ENCODE measurements at places on chromosomes 6 and 20.

- no peak for DNase-seq
Measured at GRCh38 chr6:170212956-170213636, 77.8 kb downstream of the DLL1 start.

GRCh38 chr6:11439017-11439420 is 98.5 kb upstream of the TMEM170B start:
- no peak for DNase-seq

GRCh38 chr20:37204056-37204455 is 24.7 kb upstream of the MROH8 start:
- no peak for DNase-seq

DNA sequence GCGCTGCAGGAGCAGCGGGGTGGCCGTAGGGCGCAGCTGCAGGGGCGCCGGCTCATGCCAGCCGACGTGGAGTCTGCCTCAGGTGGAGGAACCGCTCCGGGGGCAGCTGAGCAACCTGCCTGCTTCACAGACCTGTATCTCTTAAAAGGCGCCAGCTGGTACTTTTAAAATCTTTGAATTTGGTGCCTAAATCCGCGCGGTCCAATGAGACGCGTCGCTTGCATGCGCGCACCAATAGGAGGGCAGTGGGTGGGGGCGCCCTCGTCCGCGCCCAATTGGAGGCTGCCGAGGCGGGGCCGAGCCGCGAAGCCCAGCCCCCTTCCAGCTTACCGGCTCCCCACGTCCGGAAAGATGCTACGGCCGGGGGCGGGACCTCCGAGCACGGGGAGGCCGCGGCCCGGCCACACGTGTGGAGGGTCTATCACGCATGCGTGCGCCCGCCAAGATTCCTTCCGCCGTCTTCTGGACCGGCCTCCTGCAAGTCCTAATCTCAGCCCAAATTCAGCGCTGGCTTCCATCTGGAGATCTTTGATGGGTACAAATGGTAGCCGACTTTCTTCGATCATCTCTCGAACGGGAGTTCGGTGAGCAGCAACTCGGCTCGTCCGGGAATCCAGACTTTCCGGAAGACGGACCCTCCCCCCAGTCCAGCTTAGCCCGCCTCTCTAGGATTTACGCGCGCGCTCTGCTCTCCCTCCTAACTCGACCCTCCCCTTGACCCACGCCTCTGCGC is at the start of gene FBXO5:
Gene FBXO5 (minus strand): TSS at position 138 of the 733 bp plus-strand sequence. CDS start 82 bp downstream, at position 56.
- peak; percentile 98 for DNase-seq

- DNase-seq: no peak
Measured at GRCh38 chr6:37283268-37283667, 25.3 kb upstream of the TMEM217 start.

DNA sequence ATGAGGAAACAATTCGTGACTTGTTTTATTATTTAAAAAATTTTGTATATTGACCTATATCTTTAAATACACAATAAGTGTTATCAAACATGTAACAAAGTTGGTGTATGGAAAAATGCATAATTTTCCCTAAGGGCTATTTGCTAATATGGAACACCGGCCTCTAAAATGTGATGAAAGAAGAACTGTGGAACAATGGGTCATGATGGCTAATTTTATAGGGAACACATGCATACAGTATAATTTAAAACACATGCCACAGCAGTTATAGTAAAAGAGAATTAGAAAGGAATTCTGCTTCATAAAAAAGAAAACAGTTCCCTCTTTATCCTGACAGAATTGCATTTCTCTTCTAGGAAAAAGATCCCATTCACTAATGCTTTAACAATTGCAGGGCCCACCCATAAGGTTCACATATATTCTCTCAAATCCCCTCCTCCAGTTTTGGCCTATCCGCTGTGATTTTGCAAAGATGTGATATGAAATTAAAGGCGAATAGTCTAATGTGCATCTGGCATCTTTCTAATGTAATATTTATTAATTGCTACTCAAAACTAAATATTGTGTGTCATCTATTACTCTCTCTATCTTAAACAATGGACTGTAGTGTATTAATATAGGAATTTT is 628.1 kb upstream of the CITED2 start:
- no peak for DNase-seq

GRCh38 chr20:14331646-14332045 is 5.8 kb downstream of the FLRT3 start:
- no peak for DNase-seq

GRCh38 chr6:10415617-10416480 is 975 bp upstream of the TFAP2A start:
- no peak for DNase-seq

- no peak for DNase-seq
Measured at GRCh38 chr6:166612471-166612881, 14.6 kb downstream of the RPS6KA2 start.

GRCh38 chr6:41850861-41851260 is 44.3 kb downstream of the USP49 start:
- DNase-seq: no peak

GRCh38 chr6:48736501-48737206 is 625.7 kb upstream of the PTCHD4 start:
- no peak for DNase-seq

DNA sequence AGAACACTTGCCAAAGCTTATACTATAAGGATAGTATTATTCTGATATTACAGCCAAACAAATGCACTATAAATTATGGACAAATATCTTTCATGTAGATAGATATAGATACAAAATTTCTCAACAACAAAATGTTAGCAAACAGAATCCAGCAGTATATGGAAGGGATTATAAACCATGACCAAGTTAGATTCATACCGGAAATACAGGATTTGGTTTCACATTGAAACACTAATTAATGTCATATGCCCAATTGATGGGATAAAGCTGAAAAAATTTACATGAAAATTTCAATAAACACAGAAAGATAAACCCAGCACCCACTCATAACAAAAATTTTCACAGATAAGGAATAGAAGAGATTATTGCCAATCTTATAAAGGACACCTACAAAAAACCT is 770.3 kb upstream of the SLC35B3 start:
- DNase-seq: no peak

GRCh38 chr20:59259946-59260345 is 40.5 kb upstream of the EDN3 start:
- no peak for DNase-seq

GRCh38 chr20:56689318-56689717 is 60.2 kb downstream of the TFAP2C start:
- DNase-seq: no peak

DNA sequence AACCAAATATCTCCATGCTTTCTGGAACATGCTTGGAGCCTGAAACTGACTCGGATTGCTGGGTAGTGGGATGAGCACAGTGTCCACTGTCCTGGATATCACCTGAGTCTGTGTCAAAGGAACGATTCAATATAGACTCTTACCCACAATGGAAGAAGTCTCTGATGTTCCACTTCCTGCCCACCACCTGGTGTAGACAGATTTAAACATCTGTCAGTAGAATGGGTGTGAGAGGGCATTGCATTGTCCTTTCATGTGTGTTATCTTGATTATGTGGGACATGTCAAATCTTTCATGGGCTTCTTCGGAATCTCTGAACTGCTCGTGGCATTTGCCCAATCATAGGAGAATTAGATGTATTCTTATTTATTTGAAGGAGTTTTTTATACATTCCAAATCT is 20.8 kb downstream of the ULBP3 start:
- DNase-seq: no peak

DNA sequence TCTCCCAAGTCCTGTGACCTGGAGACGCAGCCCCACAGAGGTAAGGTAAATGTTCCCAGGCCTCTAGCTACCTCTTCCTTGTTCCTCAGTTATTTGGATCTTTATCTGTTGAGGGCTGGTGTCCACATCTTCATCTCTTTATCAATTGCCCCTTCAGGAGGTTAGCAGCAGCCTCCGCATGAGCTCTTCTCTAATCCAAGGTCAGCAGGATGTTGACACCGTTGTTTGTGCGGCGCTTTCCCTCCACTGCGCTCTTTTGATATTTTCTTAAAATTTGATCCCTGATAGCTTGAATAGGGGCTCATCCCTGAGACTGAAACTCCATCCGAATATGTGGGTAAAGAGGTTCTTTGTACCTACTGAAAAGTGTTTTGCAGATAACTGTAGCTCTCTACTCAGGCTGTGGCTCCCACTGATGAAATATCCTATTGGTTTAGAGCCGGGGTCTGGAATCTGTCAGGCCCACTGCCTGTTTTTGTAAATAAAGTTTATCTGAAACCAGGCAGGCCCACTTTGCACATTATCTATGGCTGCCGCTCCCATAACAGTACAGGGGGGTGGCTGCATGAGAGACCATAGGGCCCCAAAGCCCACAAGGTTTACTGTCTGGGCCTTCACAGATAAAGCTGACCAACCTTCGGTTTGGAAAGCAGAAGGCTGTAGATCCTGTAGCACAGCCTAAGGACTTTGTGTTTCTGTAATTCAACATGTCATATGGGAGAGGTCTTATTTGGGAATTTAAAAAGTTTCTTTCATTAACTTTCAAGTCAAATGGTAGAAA is 362.6 kb downstream of the QKI start:
- no peak for DNase-seq

DNA sequence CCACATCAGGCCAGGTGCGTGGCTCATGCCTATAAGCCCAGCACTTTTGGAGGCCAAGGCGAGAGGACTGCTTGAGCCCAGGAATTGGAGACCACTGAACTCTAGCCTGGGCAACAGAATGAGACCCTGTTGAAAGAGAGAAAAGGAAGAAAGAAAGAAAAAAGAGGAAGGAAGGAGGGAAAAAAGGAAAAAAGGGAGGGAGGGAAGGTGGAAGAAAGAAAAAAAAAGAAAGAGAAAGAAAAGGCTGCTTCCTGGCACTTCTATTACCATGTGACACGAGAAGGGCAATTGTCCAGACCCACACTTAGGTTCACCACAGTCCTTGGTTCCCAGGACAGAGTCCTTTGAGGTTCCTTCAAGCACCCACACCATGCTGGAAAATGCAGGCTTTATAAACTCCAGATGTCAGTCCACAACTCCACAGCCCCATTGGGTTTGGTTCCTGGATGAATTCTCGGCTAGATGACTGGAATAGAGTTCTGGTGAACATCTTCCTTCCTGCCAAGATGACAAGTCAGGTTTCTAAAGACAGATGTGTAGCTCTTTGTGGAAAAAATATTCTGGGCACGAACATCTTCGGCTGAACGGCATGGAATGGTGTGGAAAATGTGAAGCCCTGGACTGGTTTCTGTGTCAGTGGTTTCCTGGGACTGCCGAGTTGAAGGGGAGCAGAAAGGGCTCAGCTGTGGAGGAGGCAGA is 32.5 kb downstream of the NT5E start:
- DNase-seq: no peak

- DNase-seq: no peak
Measured at GRCh38 chr6:149694921-149695320, 23.0 kb downstream of the LATS1 start.

DNA sequence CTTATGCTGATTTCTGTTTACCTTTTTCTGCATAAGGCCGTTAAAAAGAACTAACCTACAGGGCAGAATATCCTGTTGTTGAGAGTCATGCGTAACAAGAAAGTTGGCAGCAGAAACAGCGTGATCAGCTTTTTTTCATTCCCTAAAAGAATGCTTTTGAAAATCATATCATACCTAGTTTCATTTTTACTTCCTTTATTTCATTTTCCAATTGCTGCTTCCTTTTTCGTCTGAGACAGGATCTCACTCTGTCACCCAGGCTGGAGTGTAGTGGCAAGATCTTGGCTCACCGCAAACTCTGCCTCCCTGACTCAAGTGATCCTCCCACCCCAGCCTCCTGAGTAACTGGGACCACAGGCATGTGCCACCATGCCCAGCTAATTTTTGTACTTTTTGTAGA is 4.1 kb downstream of the CALHM6 start:
- no peak for DNase-seq

Measured in activated T-helper 1 cell treated with anti-CD3 and anti-CD28 coated beads, Interleukin-12 subunit alpha, Interleukin-12 subunit beta, Interleukin-2, Interleukin-4 antibody, amounts not matched to agents 30 ng/mL and 10 ng/mL and 1 ng/mL, durations not matched to agents 14 hours and 24 hours and 36 hours (primary cell).